ENCODE measurements at places on chromosomes 6 and 20.

DNA sequence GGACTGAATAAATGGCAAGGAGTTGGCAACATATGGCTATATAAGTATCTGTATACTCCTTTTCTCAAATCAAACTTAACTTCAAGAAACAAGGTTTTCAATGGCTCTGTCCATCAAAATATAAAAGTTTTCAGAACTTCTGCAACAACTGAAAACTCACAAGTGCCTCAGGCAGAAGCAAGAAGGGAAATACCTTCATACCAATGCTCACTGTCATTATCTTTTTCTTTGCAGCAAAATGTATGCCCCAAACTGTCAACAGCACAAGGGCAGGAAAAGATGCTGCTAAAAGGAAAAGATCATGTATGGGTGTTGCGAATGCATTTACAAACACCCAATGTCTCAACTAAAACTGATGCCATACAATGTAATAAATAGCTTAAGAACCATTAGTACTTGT is 45.9 kb downstream of the PTPRK start:
- peak; percentile 33 for DNase-seq

- no peak for DNase-seq
Observed at GRCh38 chr6:3320238-3320811, 61.6 kb downstream of the PSMG4 start.

- no peak for DNase-seq
Observed at GRCh38 chr20:18254615-18255014, 33.7 kb upstream of the ZNF133 start.

DNA sequence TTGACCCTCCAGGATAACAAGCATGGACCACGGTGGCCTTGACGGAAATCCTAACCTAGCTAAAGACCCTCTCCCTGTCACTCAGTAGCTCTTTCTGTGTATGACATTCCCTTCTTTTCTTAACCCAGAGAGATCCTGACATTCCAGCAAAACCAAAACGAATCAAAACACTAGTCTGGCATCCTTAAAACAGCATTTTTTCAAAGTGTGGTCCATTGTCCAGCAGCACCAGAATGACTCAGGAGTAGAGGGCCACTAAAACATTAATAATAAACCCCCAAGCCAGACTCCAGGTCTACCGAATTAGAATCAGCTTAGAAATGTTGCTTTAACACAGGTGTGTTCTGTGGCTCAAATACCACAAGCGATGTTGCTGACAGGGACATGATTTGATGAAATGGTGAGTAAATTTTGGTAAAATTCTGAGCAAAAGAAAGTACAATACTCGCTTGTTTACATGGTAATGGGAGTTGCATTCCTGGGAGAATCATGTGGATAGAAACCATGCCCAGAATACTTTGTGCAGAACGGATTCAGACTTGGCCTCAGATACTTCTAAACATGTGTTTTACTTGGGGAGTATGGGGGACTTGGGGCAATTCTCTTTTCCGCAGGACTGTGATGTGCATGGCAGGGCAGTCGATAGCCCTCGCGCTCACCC is 174.2 kb upstream of the KCNG1 start:
- no peak for DNase-seq

- no peak for DNase-seq
Observed at GRCh38 chr20:38840053-38840893, 34.8 kb downstream of the PPP1R16B start.

DNA sequence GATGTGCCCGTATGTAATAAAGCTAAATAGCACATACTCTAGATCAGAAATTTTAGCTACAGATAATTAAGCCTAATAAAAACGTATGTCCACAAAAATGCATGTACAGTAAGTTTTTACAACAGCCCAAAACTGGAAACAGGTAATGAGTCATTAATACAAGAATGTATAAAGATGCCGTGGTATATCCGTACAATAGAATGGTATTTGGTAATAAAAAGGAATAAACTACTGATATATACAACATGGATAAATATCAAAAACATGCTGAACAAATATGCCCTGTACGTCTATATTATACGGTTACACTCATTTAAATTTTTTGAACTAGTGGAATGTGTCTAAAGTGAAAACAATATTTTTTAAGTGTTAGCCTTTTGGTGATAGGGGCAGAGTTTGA is 128.2 kb upstream of the ADGRB3 start:
- DNase-seq, result no peak

DNA sequence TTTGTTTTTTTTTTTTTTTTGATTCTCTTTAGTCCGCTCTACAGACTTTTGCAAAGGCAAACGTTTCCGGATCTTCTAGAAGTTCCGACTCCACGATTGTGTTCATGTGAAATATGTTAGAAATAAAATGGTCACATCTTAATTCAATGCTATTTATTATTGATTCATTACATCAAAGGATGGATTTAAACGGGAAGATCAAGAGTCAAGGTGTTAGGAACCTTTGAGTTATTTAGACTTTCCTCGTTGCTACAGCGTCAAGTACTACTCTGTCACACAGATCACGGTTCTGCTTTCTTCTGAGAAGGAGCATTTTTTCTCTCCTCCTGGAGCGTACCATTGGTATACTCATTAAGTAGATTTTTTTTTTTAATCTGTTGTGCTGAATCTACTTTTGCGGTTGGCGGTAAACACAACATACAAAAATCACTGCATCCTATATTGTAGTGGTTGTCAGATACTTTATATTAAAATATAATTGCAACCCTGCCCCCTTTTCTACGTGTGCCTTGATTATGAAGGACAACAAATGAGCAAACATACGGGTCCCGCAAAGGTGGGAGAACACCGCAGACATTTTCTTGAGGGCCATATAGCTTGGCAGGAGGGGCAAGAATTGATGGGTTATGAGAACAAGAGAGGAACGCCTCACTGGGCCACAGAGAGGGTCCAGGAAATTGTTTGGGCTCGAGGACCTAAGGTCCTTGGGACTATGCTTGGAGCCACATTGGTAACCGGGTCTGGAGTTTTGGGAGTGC is 17.5 kb downstream of the HMGN4 start:
- DNase-seq, result peak; percentile 40

GRCh38 chr6:157304899-157305663 is 18.2 kb downstream of the TMEM242 start:
- peak; percentile 32 for DNase-seq

GRCh38 chr6:20712011-20712410 is 177.8 kb downstream of the CDKAL1 start:
- DNase-seq, result peak; percentile 11

- no peak for DNase-seq
Observed at GRCh38 chr6:2471472-2471871, 226.1 kb upstream of the GMDS start.

- no peak for DNase-seq
Observed at GRCh38 chr6:56742122-56742791, 99.6 kb upstream of the DST start.

DNA sequence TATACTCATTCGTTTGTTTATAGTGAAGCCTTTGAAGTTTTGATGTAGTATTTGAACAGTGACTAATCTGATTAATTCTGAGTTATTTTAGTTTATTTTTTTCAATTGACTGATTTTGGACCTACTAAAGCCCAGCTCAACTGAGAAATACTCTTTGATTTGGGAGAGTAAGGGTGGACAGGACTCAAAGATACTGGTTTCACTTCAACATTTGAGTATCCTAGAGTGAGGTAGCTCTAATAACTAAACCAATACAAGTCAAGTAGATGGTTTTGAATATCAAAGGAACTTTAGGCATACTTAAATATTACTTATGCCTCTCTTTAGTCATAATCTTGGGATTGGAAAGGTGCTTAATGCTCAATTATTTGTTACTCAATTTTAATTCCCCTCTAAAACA is 65.6 kb downstream of the ZNF292 start:
- DNase-seq, result no peak

DNA sequence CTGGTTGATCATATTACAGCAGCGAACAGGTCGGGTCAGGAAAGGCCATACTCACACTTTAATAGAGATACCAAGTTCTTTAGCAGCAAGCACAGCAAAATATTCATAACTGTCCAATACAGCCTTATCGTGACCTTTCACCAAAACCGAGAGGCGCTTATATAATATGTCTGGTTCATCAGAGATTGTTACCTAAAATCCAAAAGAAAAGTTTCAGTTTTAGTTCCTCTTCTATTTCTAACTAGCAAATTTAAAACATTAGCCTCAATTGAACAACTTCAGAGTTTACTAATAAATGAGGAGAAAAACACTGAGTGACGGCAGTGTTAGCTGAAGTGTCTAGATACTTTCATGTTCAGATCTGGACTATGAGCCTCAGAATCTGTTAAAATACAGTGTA is 5.9 kb downstream of the MRPS10 start:
- no peak for DNase-seq

GRCh38 chr6:17224056-17224455 is 57.1 kb upstream of the RBM24 start:
- DNase-seq, result peak; percentile 27

DNA sequence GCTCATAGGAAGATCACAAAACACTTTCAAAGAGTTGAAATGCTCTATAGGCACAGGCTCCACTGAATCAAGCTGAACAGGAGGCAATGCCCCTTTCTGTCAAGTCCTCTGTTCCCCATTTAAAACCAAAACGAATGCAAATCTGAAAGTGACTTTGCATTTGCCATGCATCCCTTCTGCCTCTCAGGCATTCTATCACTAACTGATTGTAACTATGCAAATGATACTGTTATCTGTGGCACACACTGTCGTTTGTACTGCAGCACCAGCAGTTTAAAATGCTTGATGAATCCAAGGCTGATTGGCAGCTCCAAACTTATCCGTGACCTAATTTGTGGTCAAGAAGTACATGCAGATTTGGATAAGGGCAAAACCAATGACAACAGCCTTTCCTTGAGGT is 1067.5 kb upstream of the MAP3K7 start:
- DNase-seq, result no peak

GRCh38 chr6:27332692-27333641 is 20.9 kb upstream of the POM121L2 start:
- DNase-seq, result peak; percentile 68

DNA sequence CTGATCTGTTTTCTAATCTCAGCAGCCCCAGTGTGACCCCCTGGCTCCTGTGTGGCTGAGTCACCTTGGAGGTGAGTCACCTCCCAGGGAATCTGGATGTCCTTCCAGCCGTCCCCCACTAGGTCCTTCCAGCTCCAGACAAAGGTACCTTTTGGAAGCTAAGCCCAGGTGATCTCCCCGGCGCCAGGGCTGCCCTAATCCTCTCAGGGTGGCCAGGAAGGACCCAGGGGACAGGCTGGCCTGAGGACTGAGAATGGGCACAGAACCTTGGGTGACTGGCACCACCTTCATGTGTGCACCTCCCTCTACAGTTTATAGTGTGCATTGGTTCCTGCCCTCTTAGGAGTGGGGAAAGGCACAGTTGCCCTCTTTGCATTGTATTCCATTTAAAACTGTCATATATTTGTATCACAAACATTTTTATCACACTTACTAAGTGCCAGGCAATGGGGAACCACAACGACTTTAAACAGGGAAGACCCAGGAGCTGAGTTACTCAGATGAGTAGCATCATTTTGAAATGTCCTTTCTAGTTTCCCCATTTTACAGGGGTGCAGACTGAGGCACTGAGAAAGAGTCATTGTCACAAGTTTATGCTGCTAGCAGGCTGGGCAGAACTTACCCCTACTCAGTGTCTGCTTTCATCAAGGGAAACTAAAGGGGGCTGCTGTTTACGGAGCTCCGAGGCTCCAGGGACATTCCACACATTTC is 2.6 kb upstream of the BPIFB4 start:
- DNase-seq, result no peak

DNA sequence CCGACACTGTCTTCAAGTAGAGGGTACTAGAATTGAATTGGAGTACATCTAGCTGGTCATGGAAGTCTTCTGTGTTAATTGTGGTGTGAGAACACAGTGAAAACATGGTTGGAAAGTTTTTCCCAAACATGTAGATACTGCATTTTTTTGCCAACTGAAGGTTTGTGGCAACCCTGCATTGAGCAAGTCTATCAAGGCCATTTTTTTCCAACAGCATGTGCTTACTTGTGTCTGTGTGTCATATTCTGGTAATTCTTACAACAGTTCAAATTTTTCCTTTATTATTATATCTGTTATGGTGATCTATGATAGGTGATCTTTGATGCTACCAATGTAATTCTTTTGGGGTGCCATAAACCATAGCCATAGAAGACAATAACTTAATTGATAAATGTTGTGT is 147.0 kb downstream of the MYB start:
- no peak for DNase-seq

DNA sequence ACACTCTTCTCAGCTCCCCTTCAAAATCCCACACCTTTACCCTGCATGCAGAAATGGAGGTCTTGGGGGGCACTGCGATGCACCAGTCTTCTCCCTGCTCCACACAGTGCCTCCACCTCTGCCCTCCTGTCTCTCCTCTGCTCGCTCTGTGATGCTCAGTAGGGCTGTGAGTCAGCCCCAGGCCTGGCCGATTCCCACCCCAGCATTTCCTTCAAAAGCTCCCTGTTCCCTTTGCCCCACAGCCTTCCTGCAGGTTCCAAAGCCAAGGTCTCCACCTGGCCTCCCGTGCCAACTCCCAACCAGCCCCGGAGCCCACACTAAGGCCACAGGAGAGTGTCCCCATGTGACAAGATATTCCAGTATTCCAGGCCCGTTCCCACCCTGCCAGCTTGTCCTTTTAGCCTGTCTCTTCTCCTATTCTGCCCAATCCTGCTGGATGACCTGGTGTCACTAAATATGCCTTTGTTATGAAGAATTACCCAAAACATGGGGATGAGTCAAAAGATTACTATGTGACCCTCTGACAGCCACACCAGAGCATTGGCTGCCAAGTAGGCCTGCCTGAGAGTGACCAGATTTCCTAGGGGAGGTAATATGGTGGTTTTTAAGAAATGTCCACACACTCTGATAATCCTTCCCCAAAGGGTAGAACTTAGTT is 118.9 kb upstream of the NXT1 start:
- peak; percentile 22 for DNase-seq

GRCh38 chr6:148559848-148560433 is 186.9 kb upstream of the UST start:
- DNase-seq, result peak; percentile 54

DNA sequence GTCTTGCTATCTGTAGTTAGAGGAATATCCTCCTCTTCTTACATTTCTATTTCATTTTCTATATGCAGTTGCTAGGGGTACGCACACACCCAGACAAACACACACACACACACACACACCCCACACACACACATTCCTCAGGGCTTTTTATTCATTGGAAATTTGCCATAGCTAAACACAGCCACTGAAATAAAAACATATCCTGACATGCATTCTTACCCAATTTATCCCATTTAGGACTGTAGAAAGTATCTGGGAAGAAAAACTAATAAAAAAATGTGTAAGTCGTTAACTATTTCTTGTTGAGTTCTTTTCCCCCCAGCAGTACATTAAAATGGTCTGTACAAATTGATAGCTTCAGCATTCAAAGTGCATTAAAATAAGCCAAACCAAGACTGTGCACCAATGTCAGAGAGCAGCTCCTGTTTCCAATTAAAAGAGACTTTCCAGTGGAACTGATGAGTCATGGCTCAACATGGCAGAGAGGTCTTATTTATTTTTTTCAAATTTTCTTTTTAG is 357.9 kb upstream of the AGPAT4 start:
- peak; percentile 98 for DNase-seq

GRCh38 chr6:147207837-147208754 is 3.9 kb downstream of the STXBP5 start:
- DNase-seq, result peak; percentile 7
